ENCODE measurements at places on chromosomes 2 and 18.
A peak's percentile ranks its signal among the peaks of the same experiment; 100 is the strongest.

GRCh38 chr18:70418546-70419311 lies 129.9 kb downstream of the SOCS6 start:
- no peak for DNase-seq

- no peak for DNase-seq
These were observed 95.4 kb downstream of the SOCS6 start for GRCh38 chr18:70384181-70384790.

DNA sequence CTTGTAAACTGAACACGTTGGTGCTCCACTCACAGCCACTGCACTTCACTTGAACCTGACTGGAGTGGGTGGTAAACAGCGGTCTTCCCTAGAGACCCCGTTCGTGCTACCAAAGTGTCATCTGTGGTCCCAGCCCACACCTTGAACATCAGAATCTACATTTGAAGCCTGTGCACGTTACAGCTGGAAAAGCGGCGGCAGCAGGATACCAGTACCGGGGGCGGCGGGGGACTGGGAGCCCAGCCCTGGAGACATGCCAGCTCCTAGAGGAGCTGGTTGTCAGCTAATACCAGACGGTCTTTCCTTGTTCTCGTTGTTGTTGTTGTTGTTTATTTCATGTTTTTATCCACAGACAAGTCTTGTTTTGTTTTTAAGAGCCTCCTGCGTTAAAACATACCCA lies 156.7 kb downstream of the WDSUB1 start:
- no peak for DNase-seq

GRCh38 chr2:34365932-34366331 lies 766.8 kb upstream of the FAM98A start:
- no peak for DNase-seq

- peak; percentile 11 for DNase-seq
These were observed 66.9 kb upstream of the SMAD2 start for GRCh38 chr18:47997338-47997780.

DNA sequence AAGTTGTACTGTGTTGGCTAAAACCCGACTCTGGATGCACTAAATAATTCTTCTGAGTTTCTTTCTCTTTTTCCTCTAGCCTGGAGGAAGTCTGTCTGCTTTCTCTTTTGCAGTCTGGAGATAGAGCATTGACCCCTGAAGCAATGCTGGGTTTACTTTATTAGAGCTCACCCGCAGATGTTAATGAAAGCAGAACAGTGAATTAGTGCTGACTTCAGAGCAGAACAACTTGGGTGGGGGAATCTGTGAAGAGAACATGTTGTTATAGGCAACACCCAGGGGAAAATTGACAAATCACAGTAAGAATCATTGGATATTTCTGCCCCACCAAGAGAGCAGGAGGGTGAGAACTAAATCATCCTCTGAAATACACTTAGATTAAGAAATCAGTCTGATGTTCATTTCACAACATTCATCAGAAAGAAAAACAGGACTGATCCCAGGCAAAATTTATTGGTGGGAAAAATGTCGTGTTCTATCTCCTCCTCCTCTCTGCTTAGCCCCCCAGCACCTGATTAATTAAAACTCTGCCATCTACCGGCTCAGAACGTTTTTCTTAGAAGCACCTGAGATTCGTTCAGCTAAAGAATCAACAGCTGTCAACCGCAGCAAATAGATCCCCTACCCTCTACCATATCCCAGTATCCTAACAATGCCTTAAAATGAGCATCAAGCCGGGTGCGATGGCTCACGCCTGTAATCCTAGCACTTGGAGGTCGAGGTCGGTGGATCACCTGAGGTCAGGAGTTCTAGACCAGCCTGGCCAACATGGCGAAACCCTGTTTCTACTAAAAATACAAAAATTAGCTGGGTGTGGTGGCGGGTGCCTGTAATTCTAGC lies 165.1 kb downstream of the FMNL2 start:
- no peak for DNase-seq

GRCh38 chr2:2663401-2664036 lies 332.4 kb upstream of the MYT1L start:
- DNase-seq: no peak

DNA sequence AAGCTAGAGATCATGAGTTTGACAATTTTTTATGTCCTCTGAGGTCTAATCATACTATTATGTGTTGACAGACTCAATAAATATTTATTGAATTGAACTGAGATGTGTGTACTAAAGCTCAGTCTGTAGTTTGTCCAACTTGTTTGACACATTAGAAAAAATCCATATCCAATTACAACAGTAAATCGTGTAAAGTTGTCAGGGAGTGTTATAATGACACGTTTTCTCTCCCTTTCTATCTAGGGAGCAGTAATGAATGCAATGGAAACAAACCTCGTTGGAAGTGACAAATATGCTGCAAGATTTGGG lies 28.4 kb downstream of the ITGA4 start:
- no peak for DNase-seq

DNA sequence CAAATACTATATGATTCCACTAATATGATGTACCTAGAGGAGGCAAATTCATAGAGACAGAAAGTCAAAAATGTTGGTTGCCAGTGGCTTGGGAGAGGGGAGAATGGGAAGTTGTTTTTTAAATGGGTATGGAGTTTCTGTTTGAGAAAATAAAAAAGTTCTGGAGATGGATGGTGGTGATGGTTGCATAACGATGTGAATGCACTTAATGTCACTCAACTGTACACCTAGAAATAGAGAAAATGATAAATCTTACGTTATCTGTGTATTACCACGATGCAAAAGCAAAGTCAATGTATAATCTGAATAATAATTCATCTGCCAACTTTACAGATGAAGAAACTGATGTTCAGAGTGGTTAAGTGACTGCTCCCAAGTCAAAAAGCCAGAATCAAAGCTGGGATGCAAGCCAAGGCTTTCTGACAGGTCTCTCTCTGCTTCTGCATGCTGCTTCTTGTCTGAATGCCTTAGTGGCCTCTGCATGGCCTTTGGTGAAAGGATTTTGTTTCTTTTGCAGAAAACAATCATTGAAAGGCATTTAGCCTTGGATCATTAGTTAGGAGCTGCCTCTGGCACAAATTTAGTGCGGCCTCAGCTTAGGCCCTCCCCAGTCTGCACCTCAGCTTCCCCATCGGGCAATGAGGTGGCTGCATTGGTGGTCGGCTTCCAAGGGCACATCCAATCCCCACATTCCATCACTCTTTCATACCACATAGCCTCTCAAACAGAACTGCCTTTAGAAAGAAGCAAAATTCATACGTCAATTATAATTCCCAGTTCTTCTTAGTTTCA lies 46.5 kb upstream of the MYCN start:
- no peak for DNase-seq

- DNase-seq: no peak
These were observed 180.8 kb downstream of the FAM210A start for GRCh38 chr18:13545514-13545913.

GRCh38 chr2:127105656-127106456 lies 1.1 kb downstream of the BIN1 start:
- DNase-seq: no peak

GRCh38 chr2:20916604-20917286 lies 93.8 kb upstream of the LDAH start:
- no peak for DNase-seq

- DNase-seq: no peak
These were observed 679 bp downstream of the RNF144A start for GRCh38 chr2:6917761-6918421.

DNA sequence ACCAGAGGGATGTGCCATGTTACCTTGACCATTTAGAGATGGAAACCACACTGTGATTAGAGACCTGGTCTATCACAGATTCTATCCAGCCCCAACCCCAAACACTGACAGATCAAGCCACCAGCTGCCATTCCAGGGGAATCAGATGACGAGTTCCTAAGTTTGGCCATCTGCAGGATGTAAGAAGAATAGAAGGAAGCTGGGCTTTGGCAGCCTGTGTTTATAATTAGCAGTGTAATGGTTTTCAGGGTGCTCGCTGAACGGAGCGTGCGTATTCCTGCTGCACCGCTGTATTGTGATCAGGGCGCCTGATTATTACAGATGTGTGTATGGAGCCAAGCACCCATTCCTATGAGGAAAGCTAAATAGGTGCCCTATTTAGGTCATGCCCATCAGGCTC lies 138.1 kb downstream of the LRRC30 start:
- no peak for DNase-seq

Data from effector CD4-positive, alpha-beta T cell (primary cell).